Midbrain (tissue), 1 donor: ENCODE measurements at places on chromosomes 3 and 15.
A peak's percentile ranks its signal among the peaks of the same experiment; 100 is the strongest.

DNA sequence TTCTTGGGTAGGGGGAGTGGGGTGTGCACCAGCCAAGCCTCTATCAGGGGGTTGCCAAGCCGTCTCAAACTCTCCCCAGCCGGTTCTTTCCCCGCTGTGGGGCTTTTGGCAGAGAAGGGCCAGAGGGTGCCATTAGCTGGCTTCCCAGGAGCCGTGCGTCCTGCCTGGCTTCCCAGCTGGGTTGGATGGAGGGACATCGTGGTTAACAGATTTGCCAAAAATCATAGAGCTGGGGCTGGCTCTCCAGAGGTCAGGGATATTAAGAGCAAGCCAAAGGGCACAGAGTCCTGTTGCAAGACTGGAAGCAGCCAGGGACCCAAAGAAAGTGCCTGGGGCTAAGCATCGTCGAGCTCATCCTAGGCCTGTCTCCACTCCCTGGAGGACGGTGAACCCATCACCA is 104.6 kb upstream of the HES1 start:
- DNase-seq, result no peak

DNA sequence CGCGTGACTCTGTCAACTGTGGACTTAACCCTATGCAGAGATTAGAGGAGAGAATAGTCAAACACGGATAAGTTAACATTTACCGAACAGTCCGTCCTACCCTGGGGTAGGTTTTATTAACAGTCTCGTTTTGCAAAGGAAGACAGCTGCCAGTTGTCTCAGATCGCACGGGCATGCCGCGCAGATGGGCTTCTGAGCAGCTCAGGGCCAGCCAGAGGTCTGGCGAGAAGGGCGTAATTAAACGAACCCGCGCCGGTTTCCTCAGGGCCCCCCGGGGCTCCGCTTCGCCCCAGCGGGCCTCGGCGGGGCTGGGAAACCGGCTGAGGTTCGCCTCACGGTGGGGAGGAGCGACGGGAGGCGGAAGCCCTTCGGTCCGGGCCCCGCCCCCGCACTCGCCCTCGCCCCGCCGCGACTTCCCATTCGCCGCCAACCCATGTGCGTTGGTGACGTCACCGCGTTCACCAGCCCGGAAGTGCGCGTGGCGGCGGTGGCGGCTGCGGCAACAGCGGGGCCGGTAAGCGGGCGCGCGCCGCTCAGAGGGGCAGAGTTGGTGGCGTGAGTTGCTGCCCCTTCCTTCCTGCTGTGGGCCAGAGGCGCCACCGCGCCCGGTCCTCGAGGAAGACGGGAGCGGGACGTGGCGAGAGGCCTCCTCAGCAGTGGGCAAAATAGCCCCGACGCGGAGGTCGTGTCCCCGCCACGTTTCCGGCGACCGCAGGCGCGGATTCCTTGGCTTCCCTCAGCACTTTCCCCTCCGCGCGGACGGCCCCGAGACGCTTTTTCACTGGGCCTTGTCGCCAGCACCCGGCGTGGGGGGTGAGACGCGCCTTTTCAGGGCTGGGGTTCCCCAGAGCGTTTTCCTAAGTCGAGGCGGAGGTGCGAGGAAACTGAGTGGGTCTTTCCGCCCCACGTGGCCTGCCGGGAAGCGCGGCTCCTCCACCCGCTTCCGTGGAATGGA is at the start of gene TRNT1:
Gene TRNT1, plus strand, starts transcription at position 464 of the 955 bp plus-strand sequence. CDS start 2,101 bp downstream, outside the sequence.
- DNase-seq, result peak; percentile 93

DNA sequence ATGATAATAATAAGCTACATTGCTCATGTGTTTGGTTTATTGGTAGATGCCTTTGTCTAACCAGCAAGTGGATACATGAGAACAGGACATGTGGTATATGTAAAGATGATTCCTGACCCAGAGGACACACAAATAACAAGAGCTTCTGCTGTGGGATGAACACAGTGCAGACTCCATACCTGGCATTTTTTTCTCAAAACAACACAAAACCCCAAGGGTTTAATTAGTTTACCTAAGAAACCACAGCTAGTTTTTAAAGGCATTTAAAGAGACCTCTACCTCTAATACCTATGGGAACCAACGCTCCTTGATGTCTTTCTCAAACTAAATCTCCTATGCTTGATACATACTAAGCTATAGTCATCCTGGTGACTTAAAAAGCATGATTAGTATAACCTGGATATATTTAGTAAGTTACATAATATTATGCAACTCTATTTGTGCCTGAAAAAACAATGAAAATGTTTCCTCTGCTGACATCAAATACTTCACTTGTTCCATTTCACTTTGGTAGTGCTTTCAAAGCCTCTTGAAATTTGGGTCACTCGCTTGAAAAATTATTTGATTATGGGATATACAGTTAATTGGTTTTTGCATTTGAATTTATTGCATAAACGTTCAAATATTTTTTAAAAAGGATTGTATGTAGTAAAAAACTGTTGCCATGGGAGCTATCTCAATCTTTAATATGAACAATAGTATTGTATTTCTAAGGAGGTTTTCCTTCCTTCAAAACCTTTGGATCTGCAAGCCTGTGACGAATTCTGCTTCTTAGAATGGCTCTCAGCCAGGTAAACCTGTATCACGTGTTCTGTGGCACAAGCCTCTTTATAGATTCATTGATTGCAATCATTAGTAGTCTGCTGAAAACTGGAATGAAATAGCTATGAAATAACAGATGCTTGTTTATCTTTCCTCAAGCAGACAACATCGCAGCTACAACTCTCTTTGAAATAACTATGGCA is 233.0 kb upstream of the KCNMB2 start:
- DNase-seq, result no peak

GRCh38 chr3:165884518-165884917 is 47.3 kb upstream of the BCHE start:
- DNase-seq, result no peak

DNA sequence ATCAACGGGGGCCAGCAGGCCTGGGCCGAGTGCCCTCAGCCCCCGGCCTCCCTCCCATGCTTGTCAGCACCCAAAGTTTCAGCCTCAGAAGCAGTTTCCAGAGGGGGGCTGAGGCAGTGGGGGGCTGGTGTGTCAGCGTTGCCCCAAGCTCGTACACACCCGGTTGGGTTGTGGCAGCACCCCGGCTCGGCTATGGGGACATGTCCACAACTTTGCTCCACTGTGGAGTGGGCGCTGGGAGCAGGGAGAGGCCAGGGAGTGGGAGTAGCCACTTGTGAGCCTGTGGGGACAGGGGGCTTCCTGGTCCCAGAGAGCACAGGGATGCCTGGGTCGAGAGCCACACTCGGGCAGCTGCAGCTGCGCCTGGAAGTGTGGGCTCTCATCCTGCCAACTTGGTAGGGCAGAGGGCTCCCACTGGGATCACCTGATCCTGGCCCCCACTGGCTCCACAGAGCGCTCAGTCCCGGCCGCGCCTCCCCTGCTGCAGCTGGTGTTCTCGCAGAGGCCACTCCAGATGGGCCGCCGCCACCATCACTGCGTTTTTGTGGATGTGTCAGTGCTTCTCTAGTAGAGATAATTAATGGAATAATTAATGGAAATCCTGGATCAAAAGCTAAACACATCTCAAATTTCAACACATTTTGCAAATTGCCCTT is 75.1 kb downstream of the NR1D2 start:
- DNase-seq, result no peak

- no peak for DNase-seq
These were observed 136.8 kb downstream of the SNRPN start for GRCh38 chr15:25091421-25092158.

GRCh38 chr3:180973543-180973942 is 16.0 kb downstream of the DNAJC19 start:
- no peak for DNase-seq

GRCh38 chr3:141076797-141077571 is 25.8 kb downstream of the SPSB4 start:
- DNase-seq, result peak; percentile 23

GRCh38 chr15:67968564-67968963 is 85.6 kb upstream of the PIAS1 start:
- no peak for DNase-seq

GRCh38 chr3:5056111-5056391 is 66.0 kb upstream of the ARL8B start:
- no peak for DNase-seq

GRCh38 chr15:62212741-62213140 is 47.7 kb upstream of the C2CD4B start:
- no peak for DNase-seq

DNA sequence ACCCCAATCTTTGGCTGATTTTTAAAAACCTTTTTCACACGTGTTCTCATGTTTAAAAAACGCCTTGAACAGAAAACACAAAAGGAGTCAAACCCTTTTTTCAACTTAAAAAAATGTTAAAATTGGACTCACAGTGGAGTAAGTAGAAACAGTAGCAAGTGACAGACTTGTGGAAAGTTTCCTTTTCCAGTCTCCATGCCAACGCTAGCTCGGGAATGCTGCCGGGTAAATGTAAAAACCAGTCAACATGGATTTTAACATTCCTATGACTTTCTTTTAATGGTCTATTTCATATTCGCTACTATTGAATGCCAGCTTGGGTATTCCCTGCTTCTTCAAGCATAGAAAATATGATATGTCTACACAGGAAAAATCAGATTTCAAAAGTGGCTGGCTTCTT is 1.6 kb upstream of the PROK2 start:
- DNase-seq, result no peak

DNA sequence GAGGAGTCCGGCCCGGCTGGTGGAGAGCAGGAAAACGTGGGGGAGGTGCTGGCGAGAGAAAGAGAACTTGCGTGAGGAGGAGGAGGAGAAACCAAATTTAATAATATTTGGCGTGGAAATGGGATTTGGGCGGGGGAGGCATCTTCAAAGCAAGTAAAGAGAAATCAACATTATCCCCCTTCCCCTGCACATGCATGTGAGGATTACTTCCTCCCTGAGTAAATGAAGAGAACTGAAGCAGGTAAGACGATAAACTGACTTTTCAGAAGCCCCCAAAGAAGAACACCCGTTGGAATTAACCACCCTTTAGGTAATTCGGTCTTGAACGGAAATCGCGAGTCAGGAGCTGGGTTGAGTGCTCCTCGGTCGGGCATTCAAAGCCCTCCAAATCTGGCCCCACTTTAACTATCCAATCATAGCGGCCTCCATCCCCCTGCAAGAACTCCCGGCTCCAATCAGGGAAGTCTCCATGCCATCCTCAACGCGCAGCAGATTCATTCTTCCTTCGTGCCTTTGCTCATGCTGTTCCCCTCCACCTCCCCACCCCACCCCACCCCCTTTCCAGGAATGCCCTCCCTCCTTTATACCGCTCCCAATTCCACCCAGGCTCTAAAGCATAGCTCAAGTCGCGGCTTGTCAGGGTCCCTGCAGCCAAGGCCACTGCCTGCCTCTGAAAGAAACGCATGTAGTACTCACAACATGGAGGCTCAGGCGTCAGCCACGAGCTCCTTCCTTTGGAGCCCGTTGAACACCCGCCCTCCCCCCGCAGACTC is 545 bp upstream of the RFX7 start:
- peak; percentile 70 for DNase-seq

GRCh38 chr3:44509393-44509921 is 32.0 kb upstream of the ZNF445 start:
- no peak for DNase-seq

DNA sequence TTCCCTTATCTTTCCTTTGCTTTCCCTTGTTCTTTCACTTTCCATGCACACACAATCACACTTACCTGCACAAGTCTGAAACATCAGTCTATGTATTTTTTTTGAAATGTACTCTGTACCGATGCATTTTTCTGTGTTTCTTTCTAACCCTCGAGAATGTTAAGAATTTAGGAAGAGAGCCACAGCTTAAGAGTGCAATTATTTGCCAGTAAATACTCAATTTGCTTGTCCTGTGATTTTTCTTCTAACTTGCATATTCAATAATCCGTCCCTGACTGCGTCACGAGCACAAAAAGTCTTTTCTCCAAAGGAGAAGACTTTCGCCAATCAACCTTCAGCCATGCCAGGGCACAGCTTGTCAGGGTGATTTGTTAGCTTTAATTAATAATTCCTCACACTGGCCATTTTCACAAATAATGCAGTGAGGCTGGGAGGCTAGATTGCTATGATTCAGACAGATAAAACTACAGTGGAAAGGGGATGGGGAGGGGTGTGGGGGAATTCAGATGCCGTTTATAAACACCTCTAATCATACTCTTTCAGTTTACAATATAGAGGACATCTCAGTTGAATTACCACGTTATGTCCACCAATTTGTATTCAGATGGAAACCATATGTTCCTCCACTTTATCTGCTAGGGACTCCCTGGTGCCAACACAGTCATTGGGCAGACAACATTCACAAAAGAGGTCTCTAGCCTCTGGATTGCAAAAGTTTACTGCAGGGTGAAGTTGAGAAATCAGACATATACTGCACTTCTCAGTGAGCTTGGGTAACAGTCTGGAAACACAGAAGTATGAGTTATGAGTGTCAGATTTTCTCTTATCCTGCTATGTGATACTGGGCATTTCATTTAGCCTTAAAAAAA is 388.0 kb downstream of the ZBTB20 start:
- peak; percentile 49 for DNase-seq

DNA sequence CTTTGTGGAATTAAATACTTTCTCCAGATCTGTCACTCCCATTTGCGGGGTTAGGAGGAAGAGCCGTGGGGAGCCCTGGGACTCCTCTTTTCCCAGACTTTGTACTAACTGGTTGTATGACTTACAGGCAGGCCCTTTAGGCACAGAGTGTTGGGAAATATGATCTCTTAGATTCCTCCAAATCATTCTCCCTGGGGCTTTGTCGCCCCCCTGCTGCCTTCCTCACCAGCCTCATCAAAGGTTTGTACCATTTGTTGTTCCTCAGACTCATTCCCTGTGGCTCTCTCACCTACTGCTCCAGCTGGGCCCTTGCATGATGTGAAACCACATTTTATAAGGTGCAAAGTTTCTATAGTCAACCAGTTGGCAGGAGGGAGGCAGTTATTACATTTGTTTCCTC is 56.4 kb downstream of the CRYGS start:
- DNase-seq, result no peak

- no peak for DNase-seq
These were observed 14.2 kb upstream of the ST6GAL1 start for GRCh38 chr3:186915806-186916796.

DNA sequence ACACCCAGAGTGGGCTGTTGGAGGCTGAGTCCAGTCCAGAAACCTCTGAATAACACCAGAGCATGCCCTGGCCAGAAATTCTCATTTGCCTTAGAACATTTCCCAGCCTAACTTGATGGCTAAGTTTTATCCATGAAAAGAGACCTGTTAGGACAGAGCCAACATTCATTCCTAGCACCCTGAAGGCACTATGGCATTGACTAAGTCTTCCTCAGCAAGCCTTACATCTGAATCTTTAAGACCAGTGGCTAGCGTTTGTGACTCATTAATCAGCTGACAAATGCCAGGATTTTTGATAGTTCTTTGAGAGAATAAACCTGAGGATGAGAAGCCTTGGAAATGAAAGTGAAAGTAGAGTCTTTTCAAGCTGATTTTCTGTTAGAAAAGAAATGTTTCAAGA is 1087.1 kb upstream of the ALCAM start:
- no peak for DNase-seq

DNA sequence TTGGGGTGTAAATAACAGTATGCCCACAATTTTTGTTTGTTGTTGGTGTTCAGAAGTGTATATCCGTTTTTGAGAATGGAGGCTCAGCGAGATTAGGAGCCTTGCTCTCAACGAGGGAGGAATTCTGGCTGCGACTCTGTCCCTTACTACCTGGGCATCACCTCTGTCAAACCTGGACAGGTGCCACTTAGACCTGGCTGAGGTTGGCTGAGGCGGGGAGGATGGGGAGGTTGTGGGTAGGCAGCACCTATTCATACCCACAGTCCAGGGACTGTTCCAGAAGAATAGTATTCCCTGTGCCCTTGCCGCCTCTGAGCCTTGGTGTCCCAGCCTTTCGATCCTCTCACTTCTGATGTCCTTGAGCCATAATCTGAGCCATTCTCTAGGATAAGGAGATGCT is 99.9 kb downstream of the LINGO1 start:
- DNase-seq, result no peak
